ENCODE measurements at places on chromosomes 12 and 14.

GRCh38 chr12:120653611-120654010 is 13.2 kb downstream of the CABP1 start:
- DNase-seq = no peak

- no peak for DNase-seq
These were observed 85.0 kb upstream of the SLC38A4 start for GRCh38 chr12:46910830-46911229.

GRCh38 chr14:33754261-33754660 is 196.6 kb downstream of the EGLN3 start:
- DNase-seq = no peak

DNA sequence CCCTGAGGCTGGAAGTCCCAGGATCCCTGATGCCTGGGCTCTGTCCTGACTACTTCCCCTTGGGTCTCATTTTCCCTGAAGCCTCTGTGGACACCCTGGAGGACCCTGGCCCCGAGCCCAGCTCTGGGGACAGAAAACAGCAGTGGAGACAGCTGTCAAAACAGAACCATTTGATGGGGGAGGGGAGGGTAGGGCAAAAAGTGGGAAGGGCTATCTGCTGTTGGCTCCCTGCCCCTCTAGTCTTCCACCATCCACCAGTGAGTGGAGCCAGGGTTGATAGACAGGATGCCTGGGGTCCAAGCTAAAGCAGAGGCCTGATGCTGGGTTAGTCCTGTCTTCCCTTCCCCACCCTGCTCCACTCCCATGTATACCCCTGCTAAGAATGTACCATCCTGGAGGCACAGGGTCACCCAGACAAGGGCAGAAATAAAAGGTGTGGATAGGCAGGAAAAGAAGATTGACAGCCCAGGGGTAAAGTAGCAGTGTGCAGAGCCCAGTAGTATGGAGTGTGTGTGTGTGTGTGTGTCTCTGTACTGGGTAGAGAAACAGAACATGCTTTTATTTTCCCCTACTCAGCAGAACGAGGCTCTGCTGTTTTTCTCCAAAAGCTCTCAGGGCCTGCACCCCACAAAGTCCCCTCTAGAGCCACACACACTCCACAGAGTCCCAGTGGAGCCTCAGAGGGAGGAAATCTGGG is 9.8 kb downstream of the ZNF385A start:
- no peak for DNase-seq

GRCh38 chr12:4849795-4850345 is 59.8 kb upstream of the KCNA1 start:
- DNase-seq = no peak

GRCh38 chr12:65607401-65607841 is 216.9 kb upstream of the HMGA2 start:
- DNase-seq = no peak

GRCh38 chr14:50002926-50003212 is 110.0 kb downstream of the ARF6 start:
- no peak for DNase-seq

DNA sequence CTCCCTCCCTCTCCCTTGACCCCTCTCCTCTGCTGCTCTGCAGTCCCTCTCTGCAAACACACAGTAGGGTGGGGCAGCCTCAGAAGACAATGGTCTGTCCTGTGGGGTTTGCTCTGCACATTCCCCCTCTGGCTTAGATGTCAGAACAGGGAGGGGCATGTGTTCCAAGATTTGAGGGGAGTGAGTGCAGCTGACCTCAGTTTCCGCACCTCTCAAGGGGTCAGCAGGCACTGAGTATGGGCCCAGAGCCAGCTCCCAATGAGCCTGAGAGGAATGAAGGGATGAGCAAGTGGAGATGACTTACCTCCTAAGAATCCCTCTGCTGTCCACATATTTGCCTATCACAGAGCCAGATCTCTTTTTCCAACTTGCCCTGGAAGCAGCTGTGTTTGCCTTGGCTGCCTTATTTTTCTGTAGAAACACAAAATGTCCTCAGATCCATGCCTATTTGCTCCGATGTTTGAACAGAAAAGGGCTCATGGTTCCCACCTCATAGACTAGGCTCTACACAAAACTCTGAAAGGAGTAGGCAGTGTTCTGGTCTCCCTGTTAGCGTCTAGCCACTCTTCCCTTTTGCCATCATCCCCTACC is 111.4 kb downstream of the CRACR2A start:
- DNase-seq = no peak

- no peak for DNase-seq
These were observed 29.7 kb downstream of the PLXNC1 start for GRCh38 chr12:94178054-94178453.

GRCh38 chr14:89440986-89441909 is 24.2 kb upstream of the FOXN3 start:
- DNase-seq = no peak

DNA sequence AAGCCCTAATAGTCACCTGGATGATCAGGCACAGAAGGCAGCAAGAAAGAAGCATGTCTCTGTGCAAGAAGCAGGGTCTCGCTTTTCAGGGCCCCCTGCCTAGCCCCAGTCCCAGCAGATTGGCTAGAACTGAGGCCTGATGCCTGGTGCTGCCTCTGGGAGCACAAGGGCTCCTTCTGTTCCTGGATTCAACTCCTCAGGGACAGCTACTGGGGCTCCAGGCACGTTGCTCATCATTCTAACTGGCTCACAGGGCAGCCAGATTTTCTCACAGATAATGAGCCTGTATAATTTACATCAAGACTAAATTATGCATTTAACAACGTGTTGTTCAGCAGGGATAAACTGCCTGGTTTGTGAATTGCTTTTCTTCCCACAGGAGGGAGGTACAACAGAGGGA is 106.5 kb upstream of the PLXNC1 start:
- DNase-seq = no peak

DNA sequence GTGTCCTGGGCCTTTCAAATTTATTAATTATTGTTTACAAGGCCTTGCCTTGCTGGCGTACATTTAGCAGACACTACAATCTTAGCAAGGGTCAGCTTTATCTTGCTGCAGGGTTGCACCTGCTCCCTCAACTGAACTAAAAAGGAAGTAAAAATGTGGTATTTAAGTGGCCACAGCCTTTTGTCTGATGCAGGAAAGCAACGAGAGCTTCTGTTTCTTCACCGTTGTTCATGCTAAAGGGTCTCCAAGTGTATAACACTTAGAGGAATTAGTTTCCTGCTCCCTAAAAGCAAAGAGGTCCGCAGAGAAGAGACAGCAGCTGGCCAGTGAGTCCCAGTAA is 62.8 kb upstream of the EGLN3 start:
- no peak for DNase-seq

DNA sequence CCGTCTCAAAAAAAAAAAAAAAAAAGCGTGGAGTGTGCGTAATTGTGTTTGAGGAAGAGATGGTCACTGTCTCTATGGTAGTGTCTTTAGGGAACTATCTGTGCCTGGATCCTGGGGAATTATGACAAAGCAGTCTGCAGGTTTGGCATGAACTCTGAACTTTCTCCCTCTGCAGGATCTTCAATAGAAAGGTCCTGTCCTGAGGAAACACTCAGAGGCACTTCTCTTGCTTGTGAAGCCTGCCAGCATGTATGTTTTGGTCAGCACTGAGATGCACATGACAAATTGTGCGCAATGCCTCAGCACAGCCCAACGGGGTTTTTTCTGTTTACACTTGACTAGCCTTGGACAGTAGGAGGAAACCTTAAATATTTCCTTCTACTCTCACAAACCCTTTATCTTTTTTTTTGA is 46.6 kb downstream of the ATF7 start:
- no peak for DNase-seq

Data from muscle of arm (tissue), 14 donors.